Epithelial cell of proximal tubule (primary cell): ENCODE measurements at places on chromosomes 7 and 10. TPM values are rescaled to one million over a fixed set of nuclear protein-coding genes. Genes with fewer than 3 reads are reported as not detected.

The UCN3 gene
- total RNA-seq, result not detected in 2 replicates

The BMPER gene
- 0.29 TPM in 2 replicates for total RNA-seq

The RSPH10B gene
- 0.07 and 0.23 TPM in 2 replicates for total RNA-seq

The NPFFR1 gene
- total RNA-seq, result 0.14 TPM in 1 of 2 replicates, not detected in the other

The CRPPA gene
- total RNA-seq, result 0.52 and 1.8 TPM in 2 replicates

The OR2F2 gene
- total RNA-seq, result not detected in 2 replicates

The IFIT1B gene
- total RNA-seq, result 0.36 TPM in 1 of 2 replicates, not detected in the other

DNA sequence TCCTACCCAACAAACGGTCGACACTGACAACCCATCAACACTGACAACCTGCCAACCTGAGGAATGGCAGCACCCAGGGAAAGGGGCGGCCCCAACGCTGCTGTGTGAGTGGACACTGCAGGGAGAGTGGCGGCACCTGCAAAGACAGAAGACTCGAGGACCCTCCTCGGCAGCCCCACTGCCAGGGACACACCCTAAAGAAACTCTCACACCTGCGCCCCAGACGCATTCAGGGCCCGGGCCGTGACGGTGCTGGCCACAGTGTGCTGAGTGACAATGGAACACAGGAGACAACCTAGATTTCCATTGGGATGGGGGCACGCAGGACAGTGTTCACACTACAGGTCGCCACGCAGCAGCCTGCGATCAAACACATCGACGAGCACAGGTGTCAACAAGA lies 3.6 kb downstream of the CAMK2B start:
- DNase-seq, result no peak

GRCh38 chr7:143318661-143319060 lies 2.8 kb downstream of the CLCN1 start:
- DNase-seq, result no peak

DNA sequence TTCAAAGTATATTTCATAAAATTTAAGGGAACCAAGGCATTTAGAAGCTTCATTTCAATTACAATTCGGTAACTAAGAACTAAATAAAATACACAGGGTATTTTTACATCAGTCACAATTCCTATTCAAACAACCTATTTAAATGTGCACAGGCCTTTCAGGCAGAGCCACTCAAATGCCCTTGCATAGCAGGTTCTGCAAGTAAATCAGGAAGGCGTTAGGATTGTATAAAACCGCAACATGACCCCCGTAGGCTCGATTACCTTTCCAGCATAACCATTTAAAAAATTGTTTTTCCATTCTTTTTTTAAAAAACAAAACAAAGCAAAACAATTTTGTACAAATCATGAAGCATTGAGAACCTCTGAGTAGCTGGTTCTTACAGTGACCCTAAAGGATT lies 289.9 kb upstream of the SP8 start:
- no peak for DNase-seq

- no peak for DNase-seq
Observed at GRCh38 chr10:119859420-119860258, 13.0 kb downstream of the MCMBP start.

DNA sequence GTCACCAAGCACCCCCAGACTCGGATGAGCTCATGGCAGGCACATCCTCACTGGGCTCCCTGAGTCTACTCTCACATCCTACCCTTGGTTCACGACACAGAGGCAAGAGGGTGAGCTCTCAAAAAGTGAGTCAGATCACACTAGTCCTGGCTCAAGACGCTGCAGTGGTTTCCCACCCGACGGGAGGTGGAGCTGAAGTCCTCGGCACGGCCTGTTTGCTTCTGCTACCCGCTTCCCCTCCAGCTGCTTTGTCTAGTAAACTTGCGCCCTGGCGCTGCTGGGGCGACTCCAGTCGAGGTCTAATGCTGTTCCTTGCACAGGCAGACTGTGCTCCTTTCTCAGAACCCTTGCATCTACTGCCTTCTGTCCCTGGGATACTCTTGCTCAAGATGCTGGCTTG lies 13.5 kb upstream of the SFMBT2 start:
- no peak for DNase-seq

DNA sequence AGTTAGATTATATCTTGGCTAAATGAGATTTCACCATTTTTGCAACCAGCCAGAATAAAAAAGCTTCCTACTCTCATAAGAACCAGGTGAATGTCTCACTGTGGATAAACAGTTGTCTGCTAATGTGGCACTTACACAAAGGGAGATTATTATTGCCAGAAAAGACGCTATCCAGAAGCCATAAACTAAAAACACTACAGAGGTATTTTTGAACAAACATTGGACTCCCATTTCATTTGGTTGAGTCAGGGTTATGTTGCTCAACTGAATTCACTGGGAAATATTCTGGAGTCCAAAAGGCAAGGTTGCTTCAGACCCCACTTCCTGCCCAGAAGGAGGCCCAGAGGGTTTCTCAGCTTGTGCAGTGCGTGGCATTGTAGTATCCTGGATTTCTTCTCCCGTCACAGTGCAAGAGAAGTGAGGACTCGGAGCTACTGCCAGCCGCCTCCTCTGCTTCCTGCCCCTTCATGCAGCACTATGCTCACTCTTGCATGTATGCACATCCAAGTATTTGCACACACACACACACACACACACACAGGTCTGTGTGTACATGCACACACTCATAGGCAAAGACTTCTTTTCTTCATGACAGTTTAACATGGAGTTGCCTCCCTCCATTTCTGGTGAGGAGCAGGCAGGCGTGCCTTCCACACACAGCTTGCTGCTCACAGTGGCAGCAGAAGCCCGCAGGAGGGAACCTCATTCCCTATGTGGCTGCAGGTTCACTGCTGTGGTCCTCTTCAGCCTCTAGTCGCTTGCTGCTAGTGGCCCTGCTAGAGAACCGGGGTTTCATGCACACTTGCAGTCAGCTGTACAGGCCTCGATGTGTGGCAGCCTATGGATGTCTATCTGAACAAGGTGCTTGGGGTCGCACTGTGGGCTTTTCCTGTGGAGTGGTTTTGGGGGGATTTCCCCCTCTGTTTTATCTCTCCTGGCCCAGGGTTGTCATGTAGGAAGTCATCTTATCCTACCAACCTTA lies 10.1 kb downstream of the DENND10 start:
- DNase-seq, result no peak

- no peak for DNase-seq
Observed at GRCh38 chr7:50308203-50308531, 3.7 kb downstream of the IKZF1 start.

- DNase-seq, result no peak
Observed at GRCh38 chr7:117960351-117960750, 87.1 kb upstream of the CTTNBP2 start.

DNA sequence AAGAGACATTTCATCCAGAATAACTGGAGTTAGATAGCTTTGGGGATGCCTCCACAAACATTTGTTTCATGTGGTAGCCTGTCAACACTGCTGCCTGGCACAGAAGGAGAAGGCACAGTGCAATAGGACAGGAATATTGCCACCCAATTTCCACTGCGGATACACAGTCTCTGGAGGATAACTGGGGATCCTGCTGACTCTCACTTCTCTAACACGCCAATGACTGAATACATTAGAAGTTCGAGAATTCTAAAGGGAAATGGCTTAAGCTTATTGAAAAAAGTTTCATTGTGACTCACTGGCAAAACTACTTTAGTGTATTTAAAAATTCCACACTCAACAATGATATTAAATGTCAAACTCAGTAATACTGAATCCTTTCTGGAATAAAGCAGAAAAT lies 12.9 kb downstream of the ARL3 start:
- no peak for DNase-seq

GRCh38 chr10:132527339-132528063 lies 10.1 kb upstream of the INPP5A start:
- DNase-seq, result no peak

DNA sequence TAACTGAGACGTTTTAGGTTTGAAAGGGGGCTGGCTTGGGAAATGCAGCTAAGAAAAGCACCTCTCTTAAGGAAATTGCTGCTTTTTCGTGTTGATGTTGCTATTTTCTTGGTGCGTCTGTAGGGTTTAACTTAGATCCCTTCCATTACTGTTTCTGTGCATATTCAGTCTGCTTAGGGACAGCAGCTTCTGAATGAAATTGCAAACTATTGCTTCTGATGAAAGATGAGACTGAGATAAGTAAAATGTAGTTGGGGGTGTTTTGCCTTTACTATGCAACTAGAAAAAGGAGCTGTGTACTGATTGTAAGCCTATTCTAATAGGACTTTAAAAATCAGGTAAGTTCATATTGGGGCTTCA lies 772 bp downstream of the HDAC9 start:
- DNase-seq, result no peak

DNA sequence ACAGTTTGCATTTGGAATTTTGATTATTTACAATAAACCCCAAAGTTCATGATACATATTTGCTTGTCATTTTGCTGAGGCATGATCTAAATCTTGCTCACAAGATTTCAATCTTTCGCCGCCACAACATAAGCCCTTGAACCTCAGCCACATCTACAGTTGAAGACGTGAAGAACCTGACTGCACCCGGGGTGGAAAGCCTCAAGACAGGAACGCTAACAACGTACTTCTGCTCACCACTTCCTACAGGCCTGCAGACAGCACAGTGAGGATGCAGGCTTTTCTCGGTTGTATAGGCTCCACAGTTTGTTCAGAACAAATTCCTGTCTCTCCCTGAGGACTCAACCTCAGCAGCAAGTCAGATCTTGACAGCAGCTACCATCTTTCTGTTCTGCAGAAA lies 393.8 kb upstream of the PRKCQ start:
- DNase-seq, result no peak
